ENCODE measurements at places on chromosomes 11 and 22.

GRCh38 chr11:9153651-9154050 is 62.3 kb upstream of the SCUBE2 start:
- no peak for DNase-seq

DNA sequence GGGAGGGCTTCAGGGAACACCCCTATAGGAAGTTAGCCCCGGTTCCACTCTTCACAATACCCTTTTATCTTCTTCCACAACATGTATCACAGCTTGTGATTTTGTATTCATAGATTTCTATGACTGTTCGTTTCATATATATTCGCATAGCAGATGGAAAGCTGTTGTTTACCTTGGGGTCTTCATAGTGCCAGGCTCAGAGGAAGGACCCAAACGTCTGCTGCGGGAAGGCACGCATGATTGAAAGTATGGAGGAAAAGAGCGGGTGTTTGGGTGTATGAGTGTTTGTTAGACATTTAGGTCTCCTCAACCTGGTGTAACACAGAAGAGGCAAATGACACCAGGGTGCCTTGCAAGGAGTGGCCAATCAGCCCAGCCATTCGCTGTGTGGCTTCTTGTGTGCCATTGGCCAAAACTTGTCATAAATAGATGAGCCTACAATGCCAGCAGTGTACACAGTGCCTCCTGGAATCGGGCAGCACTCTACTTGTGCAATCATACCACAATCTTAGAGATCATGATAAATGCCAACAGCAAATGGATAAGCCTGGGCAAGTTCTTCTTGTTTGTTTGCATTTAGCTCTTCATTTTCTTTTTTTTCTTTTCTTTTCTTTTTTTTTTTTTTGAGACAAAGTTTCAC is 10.9 kb upstream of the ADA2 start:
- DNase-seq: no peak

- no peak for DNase-seq
Observed at GRCh38 chr22:41526830-41527799, 17.2 kb downstream of the POLR3H start.

DNA sequence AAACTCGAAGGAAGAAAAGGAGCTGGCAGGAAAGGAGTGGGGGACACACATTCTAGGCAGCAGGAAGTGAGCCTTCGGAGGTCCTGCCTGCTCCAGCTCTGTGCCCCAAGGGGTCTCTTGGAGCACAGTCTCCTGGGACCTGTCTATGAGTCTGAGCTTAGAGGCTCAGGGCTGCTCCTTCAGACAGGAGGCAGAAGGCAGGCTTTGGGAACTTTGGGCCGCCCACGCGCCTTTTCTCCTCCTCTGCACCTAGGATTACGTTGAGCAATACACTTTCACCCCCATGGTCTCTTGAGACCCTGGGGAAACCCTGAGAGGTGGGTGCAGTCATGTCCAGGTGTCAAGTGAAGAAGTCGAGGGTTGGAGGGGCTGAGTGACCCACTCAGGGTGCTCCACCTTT is 965 bp downstream of the TCN2 start:
- no peak for DNase-seq

DNA sequence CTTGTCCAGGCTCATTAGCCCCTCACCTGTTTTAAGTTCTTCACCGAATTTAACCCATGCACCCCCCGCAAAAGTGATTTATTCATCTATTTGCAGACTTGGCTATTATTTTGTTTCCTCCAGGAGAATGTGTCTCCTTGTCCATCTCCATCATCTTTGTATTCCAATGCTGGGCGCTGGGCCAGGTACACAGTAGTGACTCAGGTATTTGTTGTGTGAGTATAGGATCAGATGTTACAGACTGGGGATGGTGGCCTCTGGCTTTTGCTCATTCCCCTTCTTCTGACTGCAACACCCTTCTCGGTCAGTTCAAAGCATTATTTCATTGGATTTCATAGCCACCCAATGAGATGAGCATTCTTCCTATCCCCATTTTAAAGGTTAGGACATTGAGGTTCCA is 408.2 kb downstream of the MN1 start:
- DNase-seq: no peak

DNA sequence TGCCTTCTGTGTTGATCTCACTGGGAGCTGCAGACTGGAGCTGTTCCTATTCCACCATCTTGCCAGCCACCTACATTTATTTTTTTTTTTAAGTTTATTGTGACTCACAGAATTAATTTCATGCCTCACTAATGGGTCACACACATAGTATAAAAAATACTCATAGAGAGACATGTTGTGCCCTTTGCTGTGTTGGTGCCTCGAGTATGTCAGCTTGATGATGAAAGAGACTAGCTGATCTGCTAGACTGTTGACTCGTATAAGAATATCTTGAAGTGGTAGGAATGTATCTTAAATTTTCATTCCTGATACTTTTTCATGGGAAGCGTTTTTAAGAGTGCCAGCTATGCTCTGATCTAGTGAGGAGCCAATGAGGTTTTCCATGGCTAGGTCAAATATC is 28.6 kb upstream of the AMPD3 start:
- DNase-seq: no peak

- no peak for DNase-seq
Observed at GRCh38 chr11:8017071-8017470, 29.9 kb downstream of the EIF3F start.

Measured in fibroblast of the conjunctiva (primary cell).